Sigmoid colon (tissue), 7 donors: ENCODE measurements at places on chromosomes 13 and 19. TPM values are rescaled to one million over a fixed set of nuclear protein-coding genes. Genes with fewer than 3 reads are reported as not detected.

Gene SPACA4
- total RNA-seq: not detected

Gene KCNRG
- total RNA-seq: 3.4 TPM

Gene ACP7
- total RNA-seq: not detected

Gene CEACAM16
- total RNA-seq: not detected

Gene MED4
- total RNA-seq: 38.5 TPM

Gene MZT1
- total RNA-seq: 11.4 TPM

Gene MEGF8
- total RNA-seq: 21.6 TPM

DNA sequence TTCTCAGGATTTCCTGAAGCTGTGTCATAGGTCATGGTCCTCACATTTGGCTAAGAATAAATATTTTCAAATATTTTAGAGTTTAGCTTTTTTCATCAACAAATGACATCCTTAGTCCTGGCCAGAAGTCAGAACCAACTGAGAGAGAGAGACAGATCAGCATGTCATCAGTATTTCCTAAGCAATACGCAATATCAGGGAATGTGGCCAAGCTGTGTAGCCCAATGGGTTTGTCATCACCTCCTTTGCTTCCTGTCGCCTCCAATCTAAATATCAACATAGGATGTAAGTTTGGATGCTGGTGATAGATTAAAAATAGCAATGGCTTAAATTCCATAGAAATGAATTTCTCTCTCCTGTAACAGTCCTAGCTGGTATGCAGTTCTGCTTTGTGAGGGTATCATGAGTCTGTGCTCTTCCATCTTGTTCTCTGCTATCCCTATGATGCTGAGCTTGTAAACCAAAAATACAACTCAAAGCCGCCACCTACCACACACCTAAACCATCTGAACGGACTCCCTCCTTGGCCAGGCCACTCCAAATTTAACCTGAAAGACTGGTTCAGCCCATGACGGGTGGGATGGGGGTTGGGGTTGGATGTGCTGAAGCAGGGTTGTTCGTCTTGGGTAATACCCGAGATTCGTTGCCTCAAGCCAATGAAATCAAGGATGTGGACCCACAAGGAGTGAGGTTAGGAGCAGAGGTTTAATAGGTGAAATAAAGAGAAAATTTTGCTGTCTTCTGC lies 10.0 kb upstream of the IGSF23 start:
- DNase-seq: no peak

DNA sequence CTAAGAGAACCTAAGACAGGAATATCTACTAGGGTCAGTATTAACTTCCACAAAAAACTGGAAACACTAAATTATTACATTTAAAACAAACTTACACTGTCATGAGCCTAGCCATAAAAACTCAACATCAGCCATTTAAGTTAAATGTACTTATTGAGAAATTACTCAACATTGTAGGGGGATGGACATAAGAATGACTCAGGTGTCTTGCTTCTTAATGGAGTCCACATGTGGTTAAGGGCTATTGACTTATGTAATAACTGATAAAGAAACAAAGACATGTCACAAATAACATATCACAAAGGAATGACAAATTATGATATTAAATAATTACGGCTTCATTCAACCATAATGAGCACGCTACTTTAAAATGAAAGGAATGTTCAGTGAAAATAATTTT lies 36.2 kb downstream of the CLDN10 start:
- DNase-seq: no peak

DNA sequence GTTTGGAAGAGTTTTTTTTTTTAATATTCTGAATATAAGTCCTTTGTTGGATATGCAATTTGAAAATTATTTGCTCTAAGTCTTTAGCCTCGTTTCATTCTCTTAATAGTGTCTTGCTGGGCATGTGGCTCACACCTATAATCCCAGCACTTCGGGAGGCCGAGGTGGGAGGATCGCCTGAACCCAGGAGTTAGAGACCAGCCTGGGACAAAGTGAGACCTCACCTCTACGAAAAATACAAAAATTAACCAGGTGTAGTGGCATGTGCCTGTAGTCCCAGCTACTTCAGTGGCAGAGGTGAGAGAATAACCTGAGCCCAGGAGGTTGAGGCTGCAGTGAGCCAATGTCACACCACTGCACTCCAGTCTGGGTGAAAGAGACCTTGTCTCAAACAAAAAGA lies 87.3 kb upstream of the UBAC2 start:
- no peak for DNase-seq

DNA sequence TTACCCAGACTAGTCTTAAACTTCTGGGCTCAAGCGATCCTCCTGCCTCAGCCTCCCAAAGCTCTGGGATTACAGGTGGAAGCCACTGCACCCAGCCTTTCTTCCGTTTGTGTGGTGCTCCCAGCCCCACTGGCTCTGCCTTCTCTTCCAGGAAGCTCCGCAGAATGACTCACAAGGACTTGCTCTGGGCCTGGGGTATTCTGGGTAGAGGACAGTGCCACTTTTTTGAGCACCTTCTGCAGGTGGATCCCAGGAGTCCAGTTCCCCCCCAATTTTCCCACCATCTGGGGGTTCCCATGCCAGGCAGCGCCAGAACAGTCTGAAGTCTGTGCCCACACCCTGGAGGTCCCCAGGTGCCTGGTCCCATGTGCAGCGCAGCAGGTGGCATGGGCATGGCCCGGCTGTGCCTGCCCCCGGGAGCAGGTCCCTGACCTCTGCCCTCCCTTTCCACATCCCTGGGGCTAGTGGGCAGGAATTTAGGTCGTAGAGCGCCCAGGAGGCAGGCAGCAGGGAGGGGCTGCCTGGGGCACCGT lies 1.6 kb downstream of the REEP6 start:
- peak; percentile 64 for DNase-seq

DNA sequence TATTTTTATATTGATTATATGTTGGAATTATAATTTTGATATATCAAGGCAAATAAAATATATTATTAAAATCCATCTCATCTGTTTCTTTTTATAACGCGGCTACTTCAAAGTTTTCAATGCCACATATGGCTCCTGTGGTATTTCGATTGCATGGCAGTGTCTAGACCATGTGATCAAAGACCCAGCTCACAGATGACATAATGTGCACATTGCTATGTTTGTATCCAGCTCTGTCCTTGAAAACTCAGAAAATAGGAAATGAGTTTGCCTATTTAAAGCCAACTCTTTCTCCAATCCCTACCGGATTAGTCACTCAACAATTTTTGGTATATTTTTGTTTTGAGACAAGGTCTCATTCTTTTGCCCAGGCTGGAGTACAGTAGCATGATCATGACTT lies 26.2 kb downstream of the TMTC4 start:
- DNase-seq: no peak

DNA sequence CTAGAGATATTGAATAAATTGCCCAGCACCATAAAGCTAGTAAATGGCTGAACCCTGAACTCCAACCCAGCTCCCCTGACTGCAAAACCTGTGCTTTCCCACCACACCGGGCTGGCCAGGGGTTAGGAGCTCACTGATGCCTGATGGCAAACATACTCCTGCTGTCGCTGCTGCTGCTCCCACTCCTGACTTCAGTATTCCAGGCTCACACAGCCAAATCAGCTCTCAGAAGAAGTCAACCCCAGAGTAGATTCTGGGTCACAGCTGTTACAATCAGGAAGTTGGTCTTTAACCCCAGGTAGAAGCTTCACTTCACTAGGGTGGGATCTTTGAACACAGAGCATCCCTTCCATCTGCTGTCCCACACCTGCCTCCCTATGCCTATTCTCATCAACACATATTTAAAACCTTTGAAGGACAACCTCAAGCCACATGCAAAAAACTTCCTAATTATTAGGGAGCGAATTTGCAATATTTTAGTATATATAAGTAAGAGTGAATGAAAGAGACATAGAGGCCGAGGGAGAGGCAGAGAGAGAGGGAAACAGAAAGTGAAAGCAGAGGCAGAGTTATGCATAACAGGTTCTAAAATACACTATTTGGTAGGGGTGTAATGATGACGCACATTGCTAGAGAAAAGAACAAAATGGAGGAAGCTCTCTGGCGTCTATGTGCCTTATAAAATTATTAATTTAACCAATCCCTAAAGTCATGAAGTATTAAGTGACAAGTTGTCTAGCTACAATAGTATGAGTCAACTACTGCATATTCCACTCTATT lies 99.4 kb upstream of the SERP2 start:
- no peak for DNase-seq

GRCh38 chr19:39246951-39247669 lies 1.5 kb downstream of the IFNL4 start:
- DNase-seq: no peak
